ENCODE measurements at places on chromosomes 2 and 18. TPM values are rescaled to one million over a fixed set of nuclear protein-coding genes. Genes with fewer than 3 reads are reported as not detected.

The RAX gene
- not detected for total RNA-seq

The CDH2 gene
- 0.16 TPM for total RNA-seq

The GNAL gene
- total RNA-seq = 6.6 TPM

The AKAIN1 gene
- not detected for total RNA-seq

The PLA2R1 gene
- total RNA-seq = 12.5 TPM

The TUBB8B gene
- 0.66 TPM for total RNA-seq

The ARHGAP15 gene
- 10.7 TPM for total RNA-seq

The TUBA4B gene
- not detected for total RNA-seq

The FN1 gene
- total RNA-seq = 295 TPM

The DES gene
- 29.6 TPM for total RNA-seq

The CHRNG gene
- total RNA-seq = not detected

The TRAK2 gene
- total RNA-seq = 62.2 TPM

The NOSTRIN gene
- total RNA-seq = 73.7 TPM

The EMILIN1 gene
- total RNA-seq = 94.7 TPM

The CLEC4F gene
- total RNA-seq = 0.88 TPM

The EML6 gene
- total RNA-seq = 1.9 TPM

The CFLAR gene
- 207 TPM for total RNA-seq

The ALPP gene
- not detected for total RNA-seq

Measured in breast epithelium (tissue), 4 donors.